ENCODE measurements at places on chromosomes 4 and X.

GRCh38 chr4:69896530-69897116 is 34.2 kb upstream of the CSN1S1 start:
- peak; percentile 24 for DNase-seq

DNA sequence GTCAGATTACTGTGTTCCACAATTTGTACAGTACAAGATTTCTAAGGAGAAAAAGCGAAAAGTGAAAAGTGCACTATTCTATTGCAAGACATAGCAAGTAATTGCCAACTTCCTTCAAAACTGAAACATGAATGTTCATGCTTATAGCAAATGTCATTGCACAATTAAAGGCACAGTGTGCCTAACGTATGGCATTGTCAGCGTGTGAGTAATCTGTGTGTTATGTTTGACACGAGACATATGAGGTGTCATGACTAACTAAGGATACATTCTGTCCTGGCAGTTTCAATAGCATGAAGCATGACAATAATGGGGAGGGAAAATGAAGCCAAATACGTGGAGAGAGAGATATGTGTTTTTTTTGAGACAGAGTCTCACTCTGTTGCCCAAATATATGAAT is 33.6 kb upstream of the TBC1D9 start:
- DNase-seq, result no peak

GRCh38 chrX:72046447-72046846 is 85.3 kb downstream of the RTL5 start:
- no peak for DNase-seq

DNA sequence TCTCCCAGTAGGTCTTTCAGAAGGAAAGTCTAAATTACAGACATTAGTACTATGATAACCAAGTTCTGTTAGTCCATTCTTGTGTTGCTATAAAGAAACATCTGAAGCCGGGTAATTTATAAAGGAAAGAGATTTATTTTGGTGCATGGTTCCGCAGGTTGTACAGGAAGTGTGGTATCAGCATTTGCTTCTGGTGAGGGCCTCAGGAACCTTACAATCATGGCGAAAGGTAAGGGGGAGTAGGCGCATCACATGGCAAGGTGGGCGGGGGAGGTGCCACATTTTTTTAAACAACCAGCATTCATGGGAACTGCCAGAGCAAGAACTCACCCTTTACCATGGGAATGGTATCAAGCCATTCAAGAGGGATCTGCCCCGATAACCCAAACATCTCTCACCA is 26.2 kb upstream of the USP46 start:
- no peak for DNase-seq
